Right lung (tissue), 10 donors: ENCODE measurements at places on chromosomes 5 and 9.

GRCh38 chr5:20166456-20166855, 178.5 kb upstream of the CDH18 start:
- no peak for DNase-seq

- DNase-seq = peak; percentile 51
Observed at GRCh38 chr5:170861917-170862766, at the start of gene RANBP17. TSS of gene RANBP17 (plus strand) at chr5:170862018.

- peak; percentile 11 for DNase-seq
Observed at GRCh38 chr5:37005946-37006540, 129.5 kb downstream of the NIPBL start.

- DNase-seq = no peak
Observed at GRCh38 chr5:129173771-129174170, 79.2 kb downstream of the ISOC1 start.

DNA sequence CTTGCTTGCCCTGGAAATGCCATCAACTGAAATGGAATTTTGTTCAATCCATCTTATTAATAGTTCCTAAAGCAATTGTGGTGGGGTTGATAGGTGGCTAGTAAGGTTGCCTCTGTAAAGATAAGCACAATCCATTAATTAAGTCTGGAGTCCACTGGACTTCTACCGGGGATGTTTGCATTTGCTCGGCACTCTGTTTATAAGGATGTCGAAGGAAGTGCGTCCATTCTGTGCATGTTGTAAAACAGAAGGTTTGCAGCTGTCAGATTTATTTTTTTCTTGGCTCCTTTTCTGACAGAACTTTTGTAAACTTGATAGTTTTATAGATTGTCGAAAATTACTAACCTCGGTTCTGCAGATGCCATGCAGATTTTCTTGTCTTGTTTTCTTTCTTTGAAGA, 12.8 kb upstream of the TNFAIP8 start:
- no peak for DNase-seq

- DNase-seq = no peak
Observed at GRCh38 chr9:136572828-136573625, 27.2 kb upstream of the NOTCH1 start.

DNA sequence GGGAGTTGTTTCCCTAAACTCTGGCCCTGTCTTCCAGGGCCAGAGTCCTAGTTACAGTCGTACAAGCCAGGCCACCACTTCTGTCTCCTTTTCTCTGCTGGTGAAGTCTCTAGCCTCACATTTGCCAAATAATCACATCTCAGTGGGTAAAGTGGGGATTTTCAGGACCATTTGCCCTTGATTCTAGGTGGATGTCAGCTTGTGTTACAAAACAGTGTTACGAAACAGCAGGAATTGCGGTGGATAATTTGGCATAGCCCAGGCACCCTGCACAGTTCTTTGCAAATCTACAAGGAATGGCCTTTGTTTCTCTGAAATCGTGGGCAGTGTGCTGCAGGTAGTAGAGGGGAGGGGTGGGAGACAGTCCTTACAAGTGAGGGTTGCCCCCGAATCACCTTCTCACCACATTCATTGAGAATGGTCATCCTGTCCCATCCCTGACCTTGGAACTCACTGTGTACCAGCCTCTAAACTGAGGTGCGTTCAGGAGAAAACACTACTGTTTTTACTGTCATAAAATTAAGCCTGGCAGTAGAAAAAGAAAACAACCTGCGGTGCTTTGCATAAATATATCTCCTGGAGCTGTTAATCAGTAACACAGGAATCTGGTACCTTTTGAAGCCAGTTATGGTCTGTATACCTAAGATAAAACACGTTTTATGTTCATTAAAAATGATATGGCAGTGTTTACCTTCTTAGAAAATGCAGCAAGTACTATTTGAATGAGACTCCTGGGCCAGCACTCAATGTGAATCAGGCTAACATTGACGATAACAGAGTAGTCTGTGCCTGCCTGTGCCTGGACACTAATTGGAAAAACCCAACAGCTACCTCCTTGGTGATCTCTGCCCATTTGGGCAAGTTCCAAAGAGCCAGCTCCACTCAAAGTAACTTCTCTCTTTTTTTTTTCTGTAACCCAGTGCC, 44.3 kb downstream of the CYSTM1 start:
- no peak for DNase-seq

DNA sequence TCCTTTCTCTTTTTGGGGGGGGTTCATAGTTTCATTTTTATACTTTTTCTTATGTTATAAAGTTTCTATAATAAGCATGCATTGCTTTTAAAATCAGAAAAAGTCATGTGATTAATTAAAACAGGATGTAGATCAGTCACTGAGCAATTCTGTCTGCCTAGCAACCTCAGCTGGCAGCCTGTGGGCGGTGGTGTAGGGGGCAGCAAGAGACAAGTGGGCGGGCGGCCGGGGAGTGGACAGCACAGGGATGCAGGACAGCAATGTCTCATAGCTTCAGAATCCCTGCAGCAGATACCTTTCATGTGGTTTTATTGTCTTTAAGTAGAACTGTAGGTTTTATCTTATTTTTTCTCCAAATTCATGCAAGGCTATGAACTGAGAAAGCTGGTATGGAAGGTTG, 101.9 kb upstream of the S1PR3 start:
- DNase-seq = no peak

- peak; percentile 73 for DNase-seq
Observed at GRCh38 chr9:130446101-130446861, 1.5 kb downstream of the ASS1 start.

DNA sequence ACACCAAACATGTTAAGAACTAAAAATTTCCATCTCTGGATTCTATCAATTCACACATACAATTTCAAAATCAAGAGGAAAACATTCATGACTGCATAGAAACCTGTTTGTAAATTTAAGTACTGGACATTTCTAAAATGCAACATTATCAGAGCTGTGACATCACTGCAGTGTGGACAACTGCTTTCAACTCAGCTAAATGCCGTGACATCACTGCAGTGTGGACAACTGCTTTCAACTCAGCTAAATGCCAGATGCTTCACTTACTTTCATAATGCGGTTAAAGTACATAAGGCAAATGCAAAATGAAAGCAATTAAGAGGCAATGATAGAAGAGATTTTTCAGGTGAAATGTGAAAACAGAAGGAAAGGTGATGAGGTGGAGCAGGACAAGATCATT, 161.5 kb downstream of the ARL15 start:
- DNase-seq = no peak

DNA sequence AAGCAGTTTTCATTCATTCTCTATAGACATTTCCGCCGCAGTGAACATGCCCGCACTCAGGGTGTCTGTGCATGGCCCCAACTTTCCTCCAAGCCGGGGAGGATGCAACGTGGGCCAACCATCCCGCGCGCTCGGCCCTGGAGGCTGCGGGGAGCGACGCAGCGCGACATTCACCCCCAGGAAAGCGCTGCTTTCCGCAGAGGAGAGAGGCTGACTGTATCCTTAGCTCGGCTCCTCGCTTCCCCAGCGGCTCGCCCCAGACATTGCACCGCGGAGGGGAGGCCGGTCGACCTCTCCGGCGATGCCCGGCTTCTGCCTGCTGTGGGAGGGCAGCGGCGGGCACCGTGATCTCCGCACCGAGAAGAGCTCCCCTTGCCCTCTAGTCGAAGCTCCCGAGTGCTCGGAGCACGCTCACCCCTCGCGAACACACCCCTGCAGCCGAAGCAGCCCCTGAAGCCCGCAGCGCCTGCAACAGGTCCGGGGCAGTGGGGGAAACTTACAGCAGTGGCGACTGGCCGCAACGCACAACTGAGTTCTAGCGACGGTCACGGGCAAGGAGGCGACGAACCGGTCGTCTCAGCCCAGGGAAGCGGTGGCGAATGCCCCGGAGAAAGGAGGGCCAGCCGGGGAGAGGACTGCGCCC, 600 bp downstream of the ENC1 start:
- no peak for DNase-seq

DNA sequence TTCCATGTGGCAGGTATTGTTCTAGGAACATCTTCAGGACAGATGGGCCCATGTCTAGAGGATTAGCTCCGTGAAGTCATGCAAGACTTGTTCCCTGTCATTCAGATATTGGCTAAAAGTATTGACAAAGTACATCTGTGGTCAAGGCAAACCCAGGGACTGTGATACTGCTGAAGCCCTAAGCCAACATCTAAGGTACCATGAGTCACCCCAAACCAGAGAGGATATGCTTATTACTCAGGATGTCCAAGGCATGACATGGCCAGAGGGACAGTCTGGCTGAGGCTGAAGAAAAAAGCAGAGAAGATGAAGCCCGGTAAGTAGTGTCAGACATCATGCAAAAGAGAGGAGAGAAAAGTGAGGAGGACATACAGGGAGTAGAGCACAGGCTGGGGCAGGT, 31.0 kb downstream of the HMHB1 start:
- no peak for DNase-seq

DNA sequence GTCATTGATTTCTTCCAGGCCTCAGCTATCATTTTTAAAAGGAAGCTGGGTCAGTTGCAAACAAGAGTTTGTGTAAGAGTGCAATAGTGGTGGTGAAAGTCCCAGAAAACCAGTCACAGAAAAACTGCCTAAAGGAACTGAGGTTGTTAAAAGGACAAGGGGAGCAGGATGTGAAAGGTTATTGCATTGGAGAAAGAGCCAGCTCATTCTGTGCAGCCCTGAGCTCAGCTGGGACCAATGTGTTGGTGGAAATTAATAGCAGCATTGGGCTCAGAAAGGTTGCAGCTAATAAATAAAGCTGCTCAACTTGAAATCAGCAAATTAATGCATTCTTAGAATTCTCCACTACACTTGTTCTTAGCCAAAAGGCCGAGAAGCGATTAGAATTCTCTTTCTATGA, 34.9 kb downstream of the NREP start:
- no peak for DNase-seq

DNA sequence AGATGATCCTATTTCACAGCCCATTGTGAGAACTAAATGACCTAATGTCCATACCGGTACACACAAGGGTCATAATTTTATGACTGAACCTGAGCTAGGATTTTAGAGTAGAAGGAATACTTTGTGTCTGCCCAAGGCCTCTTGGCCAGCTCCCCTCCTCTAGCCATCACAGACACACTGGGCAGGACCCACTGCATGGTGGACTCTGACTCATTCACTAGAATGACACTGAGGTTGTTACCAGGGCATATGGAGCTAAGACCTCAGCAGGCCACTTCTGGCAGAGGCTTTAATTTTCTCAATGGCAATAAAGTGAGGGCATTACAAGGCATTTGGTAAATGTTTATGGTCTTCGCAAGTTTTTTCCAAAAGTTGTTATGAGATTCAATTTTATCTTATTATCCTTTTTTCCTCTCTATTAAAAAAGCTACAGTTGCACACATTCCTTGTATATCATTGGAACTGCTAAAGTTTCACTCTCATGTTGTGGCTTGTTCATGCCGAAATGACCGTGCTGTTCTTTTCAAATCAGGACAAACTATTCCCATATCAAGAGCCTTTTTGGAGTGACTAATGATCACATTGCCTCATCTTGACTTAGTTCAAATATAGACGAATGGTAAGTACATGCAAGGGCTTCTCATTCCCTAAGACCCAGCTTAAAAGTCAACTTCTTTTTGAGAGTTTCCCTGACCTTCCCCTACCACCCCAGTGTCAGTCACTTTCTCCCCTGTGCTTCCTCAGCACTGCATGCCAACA, 595.7 kb downstream of the ACTL7B start:
- DNase-seq = no peak

DNA sequence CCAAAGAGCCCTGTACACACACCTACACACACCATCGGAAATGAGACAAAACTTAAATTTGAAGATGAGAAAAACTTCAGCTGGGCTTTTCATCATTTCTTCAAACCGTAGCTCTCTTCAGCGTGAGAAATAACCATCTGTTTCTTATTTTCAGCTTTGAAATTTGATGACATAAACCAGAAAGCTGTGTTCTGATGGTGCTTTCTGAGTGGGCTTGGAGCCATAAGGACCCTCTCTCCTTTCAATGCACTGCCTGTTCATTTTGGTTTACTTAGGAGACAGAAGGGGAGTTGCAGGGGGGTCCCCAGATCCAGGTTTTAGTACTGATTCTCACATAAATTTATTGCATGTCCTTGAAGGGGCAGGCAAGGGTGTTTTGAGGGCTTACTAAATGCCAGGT, 9.5 kb downstream of the FBXO10 start:
- no peak for DNase-seq

GRCh38 chr5:151326266-151326665, 21.1 kb downstream of the SLC36A2 start:
- no peak for DNase-seq

DNA sequence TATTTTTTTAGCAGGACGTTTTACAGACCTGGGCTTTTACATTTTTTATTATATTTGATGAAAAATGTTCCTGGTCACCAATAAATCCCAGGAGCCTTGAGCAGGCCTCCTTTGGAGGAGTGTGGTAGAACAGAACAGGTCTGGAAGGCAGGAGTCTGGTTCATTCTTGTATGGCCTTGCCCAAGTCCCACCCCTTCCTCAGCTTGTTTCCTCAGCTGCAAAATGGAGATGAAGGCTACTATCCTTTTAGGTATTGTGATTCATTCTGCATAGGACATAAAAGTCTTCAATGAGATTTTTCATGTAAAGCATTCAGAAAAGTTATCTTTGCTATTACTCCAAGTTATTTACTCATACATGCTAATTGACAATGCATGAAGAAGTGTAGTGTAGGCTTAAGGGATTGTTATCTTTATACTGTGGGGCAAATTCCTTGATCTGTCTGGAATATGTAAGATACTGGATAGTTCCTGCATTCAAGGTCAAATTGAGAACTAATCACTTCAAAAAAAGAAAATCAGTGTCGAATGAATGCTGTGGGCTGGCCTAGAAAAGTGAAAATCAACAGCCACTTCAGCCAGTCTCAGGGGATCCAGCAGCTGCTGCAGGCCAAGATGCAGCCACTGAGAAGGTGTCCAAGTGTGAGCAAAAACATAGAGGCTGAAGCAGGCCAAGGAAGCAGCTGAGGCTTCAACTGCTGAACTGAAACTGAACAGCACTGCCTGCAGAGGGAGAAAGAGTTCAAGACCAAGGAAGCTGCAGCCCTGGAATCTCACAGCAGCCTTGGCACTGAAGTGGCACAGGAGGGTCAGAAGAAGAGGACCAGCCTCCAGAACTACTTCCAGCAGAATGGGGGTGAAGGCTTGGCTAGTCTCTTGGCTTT, 15.5 kb upstream of the SLC36A3 start:
- no peak for DNase-seq

DNA sequence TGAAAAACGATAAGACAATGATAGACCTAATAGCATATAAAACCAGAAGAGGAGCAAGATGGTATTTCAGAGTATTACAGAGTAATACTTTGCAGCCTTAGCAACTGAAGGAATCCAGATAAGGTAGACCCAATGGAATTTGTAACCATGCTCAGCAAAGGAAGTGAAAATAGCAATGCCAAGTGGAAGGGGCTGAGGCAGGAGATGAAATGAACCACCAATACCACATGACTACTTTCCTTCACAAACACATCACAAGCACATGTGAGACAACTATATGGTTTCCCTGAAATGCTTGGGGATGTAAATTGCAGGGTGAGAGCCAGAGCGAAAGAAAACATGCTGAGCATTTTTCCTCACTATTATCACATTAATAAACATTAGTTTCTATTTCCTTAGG, 79.8 kb upstream of the MELK start:
- DNase-seq = no peak

DNA sequence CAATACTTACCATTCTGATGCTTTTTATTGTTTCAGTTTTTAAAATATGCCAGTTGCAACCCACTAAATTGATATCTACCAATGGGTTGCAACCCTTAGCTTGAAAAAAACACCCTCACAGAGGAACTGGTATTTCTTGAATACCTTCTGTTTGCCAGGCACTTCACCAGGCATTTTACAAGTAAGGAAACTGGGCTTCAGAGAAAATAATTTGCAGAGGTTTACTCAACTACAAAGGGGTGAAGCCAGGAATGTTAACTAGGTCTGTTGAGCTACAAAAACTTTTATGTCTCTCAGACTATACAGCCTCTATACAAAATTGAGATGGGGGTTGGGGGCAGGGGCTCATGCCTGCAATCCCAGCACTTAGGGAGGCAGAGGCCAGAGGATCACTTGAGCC, 65.0 kb downstream of the STX17 start:
- peak; percentile 26 for DNase-seq
